ENCODE measurements at places on chromosomes 1 and 21.
A peak's percentile ranks its signal among the peaks of the same experiment; 100 is the strongest.

- DNase-seq, result peak; percentile 91
Observed at GRCh38 chr1:209435654-209436566, 147.6 kb upstream of the CAMK1G start.

DNA sequence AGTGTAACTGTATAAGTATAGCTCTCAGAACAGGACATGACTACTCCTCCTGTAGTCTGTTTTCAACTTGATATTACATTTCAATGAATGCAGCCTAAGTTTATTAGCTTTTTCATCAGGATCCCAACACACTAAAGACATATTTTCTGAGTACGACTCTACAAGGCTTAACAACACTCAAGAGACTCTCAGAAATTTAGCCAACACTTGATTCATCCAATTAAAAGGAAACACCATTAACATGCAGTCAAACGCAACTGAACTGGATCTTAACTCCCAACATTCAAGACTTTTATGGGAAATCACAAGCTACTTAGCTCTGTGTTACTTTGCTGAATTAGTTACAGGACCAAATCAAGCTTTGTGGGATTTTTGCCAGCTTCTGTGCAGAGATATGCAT lies 65.2 kb upstream of the SGIP1 start:
- DNase-seq, result peak; percentile 17

DNA sequence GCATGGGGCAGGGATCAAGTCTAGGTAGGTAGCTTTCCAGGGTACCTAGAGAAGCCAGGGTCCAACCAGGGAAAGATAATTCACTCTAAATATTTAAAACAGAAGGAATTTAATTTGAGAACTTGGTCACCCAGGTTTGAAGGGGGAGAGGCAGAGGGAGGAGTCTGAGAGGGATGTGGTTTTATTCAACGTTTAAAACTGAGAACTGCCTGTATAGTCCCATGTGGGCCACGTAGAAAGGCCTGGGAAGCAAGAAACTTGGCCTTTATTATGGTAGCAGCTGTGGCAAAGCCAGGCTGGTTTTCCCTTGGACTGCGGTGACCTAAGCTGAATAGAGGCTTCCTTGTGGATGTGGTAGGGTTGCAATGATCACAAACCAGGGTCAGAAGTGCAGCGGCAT lies 42.0 kb upstream of the DUSP10 start:
- DNase-seq, result no peak

DNA sequence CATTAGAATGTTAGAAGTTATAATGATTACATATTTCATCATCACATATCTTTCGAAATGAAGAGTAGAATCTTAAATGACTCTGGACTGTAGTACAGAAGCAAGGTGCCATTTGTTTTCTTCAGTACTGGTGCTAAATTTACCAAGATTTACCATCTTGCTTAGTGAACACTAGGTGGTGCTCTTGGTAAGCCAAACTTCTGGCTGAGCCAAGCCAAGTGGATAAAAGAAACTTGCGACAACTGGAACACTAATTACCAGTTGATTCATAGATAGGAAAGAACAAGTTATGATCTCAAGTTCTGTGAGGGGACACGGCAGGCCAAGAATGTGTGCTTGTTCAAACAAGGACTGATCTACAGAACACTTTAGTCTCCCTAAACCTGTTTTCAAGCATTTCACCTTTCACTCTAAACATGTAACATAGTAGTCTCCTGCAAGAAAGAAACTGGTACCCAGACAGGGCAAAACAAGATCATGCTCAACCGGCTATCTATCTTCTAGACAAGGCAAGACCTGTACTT lies 19.8 kb downstream of the SPRTN start:
- DNase-seq, result peak; percentile 83

DNA sequence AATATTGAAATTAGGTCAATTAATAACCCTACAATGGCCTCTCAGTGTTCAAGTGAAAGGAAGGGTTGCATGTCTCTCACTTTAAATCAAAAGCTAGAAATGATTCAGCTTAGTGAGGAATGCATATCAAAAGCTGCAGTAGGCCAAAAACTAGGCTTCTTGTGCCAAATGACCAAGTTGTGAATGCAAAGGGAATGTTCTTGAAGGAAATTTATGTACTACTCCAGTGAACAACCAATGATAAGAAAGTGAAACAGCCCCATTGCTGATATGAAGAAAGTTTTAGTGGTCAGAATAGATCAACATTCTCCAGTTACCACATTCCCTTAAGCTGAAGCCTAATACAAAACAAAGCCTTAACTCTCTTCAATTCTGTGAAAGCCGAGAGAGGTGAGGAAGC lies 10.0 kb downstream of the MAEL start:
- no peak for DNase-seq
